GM23338 (cell line): ENCODE measurements at places on chromosomes 7 and 10. TPM values are rescaled to one million over a fixed set of nuclear protein-coding genes. Genes with fewer than 3 reads are reported as not detected.

The ECHDC3 gene
- total RNA-seq = 48.6 and 50.1 TPM in 2 replicates

The AOAH gene
- not detected in 2 replicates for total RNA-seq

The GPR85 gene
- total RNA-seq = 0.35 and 0.47 TPM in 2 replicates

The SNCG gene
- 4.0 and 9.6 TPM in 2 replicates for total RNA-seq

The LDB1 gene
- 52.9 and 69.3 TPM in 2 replicates for total RNA-seq

The PWWP2B gene
- 8.6 and 12.8 TPM in 2 replicates for total RNA-seq

The CC2D2B gene
- total RNA-seq = 0.24 TPM in 1 of 2 replicates, not detected in the other

The SPDYE8 gene
- total RNA-seq = not detected in 2 replicates

The MEST gene
- 229 and 230 TPM in 2 replicates for total RNA-seq

The CLIP2 gene
- 45.2 and 51.9 TPM in 2 replicates for total RNA-seq

The GJD4 gene
- total RNA-seq = 0.35 TPM in 1 of 2 replicates, not detected in the other

The GIMAP5 gene
- not detected in 2 replicates for total RNA-seq

The TRIM50 gene
- total RNA-seq = 0.10 TPM in 1 of 2 replicates, not detected in the other

The VSTM4 gene
- total RNA-seq = 0.23 and 0.66 TPM in 2 replicates

The IFIT3 gene
- total RNA-seq = 0.43 and 0.52 TPM in 2 replicates

The IQUB gene
- 1.1 and 1.6 TPM in 2 replicates for total RNA-seq

The SPDYE2 gene
- not detected in 2 replicates for total RNA-seq

The FGFBP3 gene
- 73.2 and 73.9 TPM in 2 replicates for total RNA-seq

The SPDYE2B gene
- not detected in 2 replicates for total RNA-seq

The FZD8 gene
- 7.9 and 8.7 TPM in 2 replicates for total RNA-seq

The TFPI2 gene
- 11.2 and 13.3 TPM in 2 replicates for total RNA-seq

The GALNT17 gene
- 51.2 and 65.6 TPM in 2 replicates for total RNA-seq

The HOGA1 gene
- not detected in 2 replicates for total RNA-seq

The ITPRID1 gene
- 0.27 and 0.45 TPM in 2 replicates for total RNA-seq

The PDE6C gene
- not detected in 2 replicates for total RNA-seq

The CDNF gene
- 1.1 and 2.2 TPM in 2 replicates for total RNA-seq

The ACSM6 gene
- total RNA-seq = not detected in 2 replicates

The YAE1 gene
- total RNA-seq = 26.5 and 30.5 TPM in 2 replicates

The ADCY1 gene
- 14.6 and 18.7 TPM in 2 replicates for total RNA-seq

The SGPL1 gene
- total RNA-seq = 42.7 and 43.5 TPM in 2 replicates

The WNT8B gene
- total RNA-seq = 1.3 and 1.9 TPM in 2 replicates

The HKDC1 gene
- 0.03 TPM in 1 of 2 replicates, not detected in the other for total RNA-seq
